ENCODE measurements at places on chromosomes 4 and X.

DNA sequence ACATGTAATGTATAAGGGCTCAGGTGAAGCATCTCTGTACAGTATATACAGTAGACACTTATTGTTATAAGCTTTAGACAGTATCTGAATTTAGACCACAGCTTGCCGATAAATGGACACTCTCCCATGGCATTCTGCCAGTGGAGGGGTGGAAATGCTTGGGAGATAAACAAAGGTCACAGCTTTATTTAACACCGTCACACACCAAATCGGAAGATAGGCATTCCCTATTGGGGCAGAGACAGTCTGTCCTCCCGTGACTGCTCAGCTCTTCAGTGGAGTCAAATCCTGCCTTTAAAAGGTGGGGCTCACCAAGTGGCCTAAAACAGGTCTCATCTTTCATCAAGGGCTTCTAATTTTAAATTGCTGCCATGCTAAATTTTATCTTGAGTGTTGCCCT is 178.8 kb downstream of the CAMK2D start:
- DNase-seq: no peak
- no peaks in the 10 kb centered on the region for H3K27me3 ChIP-seq
- no peaks in the 10 kb centered on the region for H3K4me1 ChIP-seq
- no peak overlapping the region for H3K27ac ChIP-seq
- no peak overlapping the region for H3K4me3 ChIP-seq

- no peaks in the 10 kb centered on the region for H3K4me1 ChIP-seq
- H3K36me3 ChIP-seq: no peaks in the 10 kb centered on the region
- DNase-seq: no peak
- no peak overlapping the region for H3K27ac ChIP-seq
- no peak overlapping the region for H3K4me3 ChIP-seq
- no peaks in the 10 kb centered on the region for H3K27me3 ChIP-seq
Observed at GRCh38 chrX:69238114-69238886, 73.0 kb upstream of the PJA1 start.

DNA sequence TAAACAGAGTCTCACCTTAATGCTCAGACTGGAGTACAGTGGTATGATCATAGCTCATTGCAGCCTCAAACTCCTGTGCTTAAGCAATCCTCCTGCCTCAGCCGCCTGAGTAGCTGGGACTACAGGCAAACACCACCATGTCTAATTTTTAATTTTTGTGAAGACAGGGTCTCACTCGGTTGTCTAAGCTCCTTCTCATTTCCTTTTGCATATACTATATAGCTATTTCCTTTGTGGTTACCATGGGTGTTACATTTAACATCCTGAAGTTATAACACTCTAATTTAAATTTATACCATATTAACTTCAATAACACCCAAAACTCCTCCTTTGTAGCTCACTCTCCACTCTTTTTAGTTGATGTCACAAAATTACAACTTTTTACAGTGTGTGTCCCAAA is 114.3 kb downstream of the DCK start:
- no peaks in the 10 kb centered on the region for H3K36me3 ChIP-seq
- H3K27me3 ChIP-seq: no peaks in the 10 kb centered on the region
- no peak overlapping the region for H3K27ac ChIP-seq
- H3K4me3 ChIP-seq: no peak overlapping the region

GRCh38 chr4:186633844-186634243 is 78.5 kb upstream of the MTNR1A start:
- no peak overlapping the region for H3K4me3 ChIP-seq
- no peaks in the 10 kb centered on the region for H3K4me1 ChIP-seq
- H3K36me3 ChIP-seq: no peaks in the 10 kb centered on the region
- H3K27me3 ChIP-seq: no peaks in the 10 kb centered on the region
- no peak overlapping the region for H3K27ac ChIP-seq

- no peak for DNase-seq
- no peak overlapping the region for H3K4me3 ChIP-seq
- no peak overlapping the region for H3K27ac ChIP-seq
- no peaks in the 10 kb centered on the region for H3K36me3 ChIP-seq
Observed at GRCh38 chrX:133543654-133544053, 128.4 kb upstream of the GPC4 start.

- no peak overlapping the region for H3K4me3 ChIP-seq
- no peaks in the 10 kb centered on the region for H3K4me1 ChIP-seq
- DNase-seq: no peak
- no peaks in the 10 kb centered on the region for H3K36me3 ChIP-seq
- no peaks in the 10 kb centered on the region for H3K27me3 ChIP-seq
Observed at GRCh38 chr4:122639181-122639580, 18.3 kb upstream of the IL21 start.

DNA sequence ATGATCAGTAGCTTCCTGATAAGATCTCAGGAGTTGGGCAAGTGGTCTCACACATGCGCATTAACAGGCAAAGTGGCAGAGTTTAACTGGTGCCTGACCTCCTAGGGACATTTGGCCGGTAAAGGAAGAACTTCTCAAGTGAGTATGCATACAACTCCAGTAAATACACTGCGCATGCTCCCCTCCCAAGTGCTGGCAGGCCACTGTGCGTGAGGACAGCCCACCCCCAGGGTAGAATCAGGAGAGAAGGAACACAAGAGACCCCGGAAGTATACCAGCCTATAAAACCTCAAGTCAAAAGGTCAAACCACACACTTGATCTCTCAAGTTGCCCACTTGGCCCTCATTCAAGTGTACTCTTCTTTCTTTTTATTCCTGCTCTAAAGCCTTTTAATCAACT is 225.5 kb upstream of the ANKRD50 start:
- no peak overlapping the region for H3K27ac ChIP-seq
- no peaks in the 10 kb centered on the region for H3K4me1 ChIP-seq
- no peak for DNase-seq

GRCh38 chrX:150845091-150845490 is 53.4 kb downstream of the CD99L2 start:
- no peaks in the 10 kb centered on the region for H3K27me3 ChIP-seq
- H3K4me1 ChIP-seq: no peaks in the 10 kb centered on the region
- no peak overlapping the region for H3K27ac ChIP-seq
- no peak for DNase-seq

- peak; percentile 22 for DNase-seq
- no peak overlapping the region for H3K4me3 ChIP-seq
- no peaks in the 10 kb centered on the region for H3K36me3 ChIP-seq
- no peaks in the 10 kb centered on the region for H3K27me3 ChIP-seq
Observed at GRCh38 chr4:186852073-186852420, 128.4 kb upstream of the FAT1 start.

DNA sequence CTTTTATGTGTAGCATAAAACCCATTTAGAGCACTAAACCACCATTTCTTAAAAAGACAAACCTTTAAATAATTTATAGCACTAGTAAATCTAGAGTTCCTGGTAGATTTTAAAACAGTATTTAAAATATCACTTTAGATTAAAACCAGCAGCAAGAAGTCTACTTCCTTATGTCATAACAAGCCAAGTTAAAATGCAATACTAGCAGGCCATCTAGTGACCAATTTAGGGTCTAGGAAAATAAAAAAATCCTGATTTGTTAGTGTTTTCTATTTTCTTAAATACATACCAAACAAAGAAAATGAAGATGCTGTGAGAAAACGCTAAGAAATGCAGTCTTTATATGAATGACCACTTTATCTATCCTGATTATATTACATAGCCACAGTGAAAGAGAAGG is 53.9 kb downstream of the PAPSS1 start:
- H3K36me3 ChIP-seq: no peaks in the 10 kb centered on the region
- no peak overlapping the region for H3K4me3 ChIP-seq
- H3K27me3 ChIP-seq: no peaks in the 10 kb centered on the region
- DNase-seq: no peak
- H3K4me1 ChIP-seq: peaks cover 2% of the 10 kb centered on the region
- no peak overlapping the region for H3K27ac ChIP-seq

DNA sequence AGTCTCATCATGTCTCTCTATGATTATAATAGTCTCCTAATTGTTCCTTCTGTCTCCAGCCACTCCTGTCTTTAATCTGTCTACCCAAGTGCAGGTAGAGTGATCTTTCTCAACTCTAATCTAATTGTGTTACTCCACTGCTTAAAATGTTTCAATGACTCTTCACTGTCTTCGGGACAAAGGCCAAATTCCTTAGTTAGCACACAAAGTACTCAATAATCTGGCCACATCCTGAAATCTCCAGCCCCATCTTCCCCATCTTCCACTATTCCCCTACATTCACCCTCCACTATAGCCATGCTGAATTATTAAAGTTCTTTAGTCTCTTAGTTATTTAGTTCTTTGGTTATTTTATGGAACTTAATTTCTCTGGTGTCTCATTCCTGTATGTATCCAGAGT is 353.3 kb downstream of the OPHN1 start:
- no peak overlapping the region for H3K4me3 ChIP-seq
- H3K4me1 ChIP-seq: no peaks in the 10 kb centered on the region
- H3K36me3 ChIP-seq: no peaks in the 10 kb centered on the region
- H3K27ac ChIP-seq: no peak overlapping the region
- DNase-seq: no peak

GRCh38 chr4:133147921-133148689 is 989 bp upstream of the PCDH10 start:
- H3K27ac ChIP-seq: peak overlapping the region; percentile 52
- no peak for DNase-seq
- H3K27me3 ChIP-seq: peaks cover 11% of the 10 kb centered on the region
- H3K4me3 ChIP-seq: peak overlapping the region; percentile 24

- no peaks in the 10 kb centered on the region for H3K36me3 ChIP-seq
- no peak overlapping the region for H3K27ac ChIP-seq
- H3K27me3 ChIP-seq: no peaks in the 10 kb centered on the region
- DNase-seq: no peak
- no peak overlapping the region for H3K4me3 ChIP-seq
- no peaks in the 10 kb centered on the region for H3K4me1 ChIP-seq
Observed at GRCh38 chr4:145899886-145900460, 38.6 kb downstream of the ZNF827 start.

- DNase-seq: no peak
- peaks cover 11% of the 10 kb centered on the region for H3K27me3 ChIP-seq
- no peaks in the 10 kb centered on the region for H3K36me3 ChIP-seq
- H3K4me3 ChIP-seq: no peak overlapping the region
Observed at GRCh38 chr4:8910822-8911315, 39.2 kb upstream of the HMX1 start.

DNA sequence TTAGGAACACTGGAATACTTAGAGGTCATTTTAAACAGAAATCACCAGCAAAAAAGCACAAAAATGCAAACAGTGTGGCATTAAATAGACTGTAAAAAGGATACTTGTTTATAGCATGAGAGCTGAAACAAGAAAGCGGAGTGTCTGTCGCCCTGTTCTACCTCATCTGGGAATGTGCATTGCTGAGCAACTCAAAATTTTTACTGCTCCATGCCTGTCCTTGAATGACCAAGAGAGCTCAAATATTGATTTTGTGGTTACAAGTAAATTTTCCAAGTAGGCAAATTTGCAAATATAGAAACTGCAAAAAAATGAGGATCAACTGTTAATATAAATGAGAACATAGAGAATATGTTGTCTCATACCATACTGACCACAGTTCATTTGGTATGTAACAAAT is 25.5 kb downstream of the AP1AR start:
- no peak for DNase-seq
- no peaks in the 10 kb centered on the region for H3K36me3 ChIP-seq
- H3K27ac ChIP-seq: no peak overlapping the region
- H3K4me3 ChIP-seq: no peak overlapping the region
- no peaks in the 10 kb centered on the region for H3K27me3 ChIP-seq

DNA sequence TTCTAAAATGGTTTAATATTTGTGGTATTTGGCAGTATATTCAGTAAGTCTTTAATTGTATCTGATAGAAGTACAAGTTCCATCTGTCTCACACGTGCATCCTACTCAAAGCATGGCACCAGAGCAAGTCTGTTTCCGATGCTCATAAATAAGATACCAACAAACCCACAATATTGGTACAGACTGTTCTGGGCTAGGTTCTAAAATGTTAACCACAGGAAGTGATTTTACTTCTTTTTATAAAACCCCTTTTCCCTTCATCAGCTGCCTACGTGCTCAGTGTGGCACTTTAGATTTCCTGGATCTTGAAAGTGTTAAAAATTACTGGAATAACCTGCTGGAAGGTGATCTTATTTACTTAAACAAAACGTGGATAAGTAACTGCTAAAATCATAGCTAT is 165.1 kb downstream of the CFAP299 start:
- H3K36me3 ChIP-seq: no peaks in the 10 kb centered on the region
- H3K4me1 ChIP-seq: no peaks in the 10 kb centered on the region
- no peaks in the 10 kb centered on the region for H3K27me3 ChIP-seq

DNA sequence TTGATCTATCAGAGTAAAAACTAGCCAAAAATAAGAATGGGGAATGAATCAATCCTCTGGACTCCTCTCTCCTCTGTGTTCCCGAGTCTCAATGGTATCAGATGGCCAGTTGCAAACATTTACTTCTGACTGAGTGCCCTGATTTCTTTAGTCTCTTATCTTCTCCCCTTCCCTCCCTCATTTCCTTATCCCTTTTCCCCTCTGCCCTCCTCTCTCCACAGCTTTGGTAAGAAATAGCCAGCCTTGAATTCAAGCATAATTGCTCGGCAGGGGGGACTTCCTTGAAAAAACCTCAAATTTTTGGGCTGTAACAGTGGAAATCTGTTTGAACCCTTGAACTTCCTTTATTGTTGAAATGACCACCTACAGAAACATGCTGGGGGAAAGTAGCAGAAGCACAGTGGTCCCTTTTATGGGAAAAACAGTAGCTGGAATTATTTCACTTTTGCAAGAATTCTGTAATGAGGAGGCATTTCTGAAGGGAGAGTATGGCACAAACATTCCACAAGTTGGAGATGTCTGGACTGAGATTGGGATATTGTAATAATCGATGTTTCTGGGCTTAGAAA is 40.3 kb downstream of the NHS start:
- H3K4me3 ChIP-seq: no peak overlapping the region
- no peaks in the 10 kb centered on the region for H3K36me3 ChIP-seq
- no peaks in the 10 kb centered on the region for H3K27me3 ChIP-seq
- no peak overlapping the region for H3K27ac ChIP-seq
- no peaks in the 10 kb centered on the region for H3K4me1 ChIP-seq

DNA sequence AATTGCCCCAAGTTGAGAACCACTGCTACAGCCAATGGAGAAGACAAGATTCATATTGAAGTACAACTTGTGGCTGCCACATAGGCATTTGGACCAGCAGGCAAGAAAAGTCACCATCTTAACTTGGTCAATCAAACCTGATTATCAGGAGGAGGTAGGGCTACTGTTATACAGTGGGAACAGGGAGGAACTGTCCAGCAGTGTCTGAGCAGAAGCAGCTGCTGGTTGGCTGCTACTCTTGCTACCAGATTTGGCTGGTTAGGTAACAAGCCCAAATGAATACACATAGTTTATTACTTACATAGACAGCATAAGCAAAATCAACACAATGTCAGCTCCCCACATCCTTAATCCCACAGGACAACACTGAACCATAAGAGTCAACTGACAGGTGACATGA is 39.4 kb downstream of the ATP1B4 start:
- DNase-seq: no peak
- no peaks in the 10 kb centered on the region for H3K36me3 ChIP-seq
- no peaks in the 10 kb centered on the region for H3K27me3 ChIP-seq
- no peak overlapping the region for H3K4me3 ChIP-seq
- no peaks in the 10 kb centered on the region for H3K4me1 ChIP-seq
- no peak overlapping the region for H3K27ac ChIP-seq
